Tibial nerve (tissue), 4 donors: ENCODE measurements at places on chromosomes 2 and 18.

DNA sequence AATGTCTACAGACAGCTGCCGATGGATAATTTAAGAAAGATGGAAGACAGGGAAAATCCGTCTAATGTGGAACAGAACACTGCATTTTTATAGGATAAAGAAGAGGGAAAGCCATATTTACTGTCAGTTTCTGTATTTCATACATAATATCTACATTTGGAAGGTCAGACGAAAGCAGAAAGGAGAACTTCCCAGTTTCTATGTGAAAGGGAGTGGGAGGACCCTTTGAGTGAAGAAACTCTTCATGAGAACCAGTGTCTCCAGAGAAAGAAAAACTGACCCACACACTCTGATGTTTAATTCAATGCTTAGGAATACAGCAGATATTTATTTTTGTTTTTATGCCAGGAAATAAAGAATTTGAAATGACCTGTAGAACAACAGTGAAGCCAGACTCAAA, 127.2 kb downstream of the CALCRL start:
- no peak for DNase-seq

GRCh38 chr2:64054161-64054915, 35.1 kb upstream of the VPS54 start:
- no peak for DNase-seq

- DNase-seq, result no peak
Observed at GRCh38 chr2:37641582-37642171, 29.8 kb downstream of the CDC42EP3 start.

GRCh38 chr2:177324797-177325196, 60.3 kb upstream of the NFE2L2 start:
- no peak for DNase-seq

GRCh38 chr2:27765621-27766286, 5.8 kb upstream of the MRPL33 start:
- no peak for DNase-seq

DNA sequence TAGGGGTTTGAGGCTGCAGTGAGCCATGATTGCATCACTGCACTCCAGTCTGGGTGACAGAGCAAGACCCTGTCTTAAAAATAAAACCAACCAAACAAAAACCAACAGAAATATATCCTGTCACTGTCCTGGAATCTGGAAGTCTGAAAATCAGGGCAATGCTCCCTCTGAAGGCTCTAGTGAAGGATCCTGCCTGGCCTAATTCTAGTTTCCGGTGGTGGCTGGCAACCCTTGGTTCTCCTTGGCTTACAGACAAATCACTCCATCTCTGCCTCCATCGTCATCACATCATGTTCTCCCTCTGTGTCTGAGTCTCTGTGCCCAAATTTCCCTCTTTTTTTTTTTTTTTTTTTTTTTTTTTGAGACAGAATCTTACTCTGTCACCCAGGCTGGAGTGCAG, 15.9 kb upstream of the VPS4B start:
- no peak for DNase-seq

GRCh38 chr2:61044636-61045035, 21.0 kb upstream of the SANBR start:
- no peak for DNase-seq

GRCh38 chr18:76502551-76502950, 7.5 kb upstream of the ZNF516 start:
- no peak for DNase-seq

- no peak for DNase-seq
Observed at GRCh38 chr2:212908682-212909435, 242.6 kb downstream of the IKZF2 start.

DNA sequence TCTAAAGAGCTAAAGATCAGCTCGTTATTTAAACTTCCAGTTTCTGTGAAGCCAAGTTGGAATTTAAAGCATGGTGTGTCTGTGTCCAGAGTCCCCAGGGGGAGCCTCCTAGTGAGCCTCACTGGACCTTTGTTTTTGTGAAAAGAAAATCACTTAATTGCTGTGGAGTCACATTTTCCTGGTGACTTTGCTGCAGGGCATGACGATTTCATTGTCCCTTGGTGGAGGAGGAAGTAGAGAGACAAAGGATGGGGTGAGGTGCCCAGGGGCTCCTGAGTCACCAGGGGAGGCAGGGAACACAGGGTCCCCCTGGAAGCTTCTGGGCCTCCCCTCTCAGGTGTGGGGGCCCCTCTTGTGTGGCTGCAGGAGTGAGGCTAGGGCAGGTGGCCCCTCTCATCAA, 19.7 kb downstream of the ATP6V1C2 start:
- no peak for DNase-seq

DNA sequence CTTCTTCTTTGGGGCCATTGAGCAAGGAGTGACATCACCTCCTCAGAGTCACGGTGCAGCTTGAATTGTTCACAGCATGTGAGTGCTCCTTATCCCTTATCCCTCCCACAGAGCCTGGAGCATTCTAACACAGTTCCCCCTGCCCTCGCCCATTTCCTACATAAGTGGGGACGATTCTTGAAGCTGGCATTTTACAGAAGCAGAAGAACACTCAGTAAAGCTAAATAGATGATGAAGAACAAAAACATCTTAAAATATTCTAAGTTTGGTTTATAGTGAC, 135.8 kb upstream of the APCDD1 start:
- no peak for DNase-seq

GRCh38 chr2:74685408-74685807, 31.4 kb downstream of the SEMA4F start:
- DNase-seq, result no peak
